Pons (tissue), 1 donor: ENCODE measurements at places on chromosomes 2 and 18.

- no peak for DNase-seq
Observed at GRCh38 chr18:78517973-78518372, 461.6 kb upstream of the SALL3 start.

- DNase-seq: peak; percentile 30
Observed at GRCh38 chr2:237421542-237422116, 7.7 kb upstream of the COL6A3 start.

DNA sequence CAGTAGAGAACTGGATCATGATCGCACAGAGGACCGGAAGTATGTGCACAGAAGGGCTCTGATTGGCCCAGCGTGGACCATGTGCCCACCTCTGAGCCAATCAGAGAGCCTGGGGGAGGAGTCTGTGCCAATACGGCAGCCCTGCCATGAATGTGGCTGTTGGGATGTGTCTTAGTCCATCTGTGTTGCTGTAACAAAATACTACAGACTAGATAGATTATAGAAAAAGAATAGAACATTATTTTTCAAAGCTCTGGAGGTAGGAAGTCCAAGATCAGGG is 132.0 kb downstream of the NDUFA10 start:
- no peak for DNase-seq

- DNase-seq: peak; percentile 10
Observed at GRCh38 chr2:27185331-27186026, 26.4 kb upstream of the ATRAID start.

- DNase-seq: no peak
Observed at GRCh38 chr2:166632616-166633015, 138.6 kb upstream of the SCN7A start.

- DNase-seq: no peak
Observed at GRCh38 chr18:77206676-77207374, 42.8 kb upstream of the GALR1 start.

- DNase-seq: no peak
Observed at GRCh38 chr18:68484241-68484640, 230.7 kb downstream of the TMX3 start.

- DNase-seq: no peak
Observed at GRCh38 chr18:73852789-73853549, 294.7 kb downstream of the FBXO15 start.

DNA sequence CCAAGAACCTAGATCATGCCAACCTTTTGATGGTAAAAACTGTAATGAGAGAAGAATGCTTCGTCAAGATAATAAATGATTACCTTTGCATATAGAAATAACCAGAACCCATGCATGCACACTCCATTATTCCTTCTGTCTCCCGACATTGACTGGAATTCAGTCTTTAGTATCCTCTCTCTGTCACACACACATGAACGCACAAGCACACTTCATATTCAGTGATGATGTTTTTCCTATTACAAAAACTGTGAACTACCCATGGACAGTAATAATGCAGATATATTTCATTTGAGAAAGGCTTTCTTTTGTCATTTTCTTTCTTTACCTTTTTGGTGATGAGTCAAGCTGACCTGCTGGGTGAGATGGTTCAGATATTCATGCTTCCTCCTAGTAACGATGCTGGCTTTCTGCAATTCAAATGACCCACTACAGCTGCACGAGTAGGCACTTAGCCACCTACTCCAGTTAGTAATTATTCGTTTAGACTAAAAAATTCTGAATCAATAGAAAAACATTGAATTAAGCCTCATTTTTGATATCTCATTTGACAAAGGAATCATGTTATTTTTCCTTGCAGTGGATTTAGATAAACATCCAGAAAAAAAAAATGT is 382.2 kb downstream of the TGIF1 start:
- no peak for DNase-seq

- no peak for DNase-seq
Observed at GRCh38 chr2:236298924-236299475, 34.8 kb upstream of the ASB18 start.

DNA sequence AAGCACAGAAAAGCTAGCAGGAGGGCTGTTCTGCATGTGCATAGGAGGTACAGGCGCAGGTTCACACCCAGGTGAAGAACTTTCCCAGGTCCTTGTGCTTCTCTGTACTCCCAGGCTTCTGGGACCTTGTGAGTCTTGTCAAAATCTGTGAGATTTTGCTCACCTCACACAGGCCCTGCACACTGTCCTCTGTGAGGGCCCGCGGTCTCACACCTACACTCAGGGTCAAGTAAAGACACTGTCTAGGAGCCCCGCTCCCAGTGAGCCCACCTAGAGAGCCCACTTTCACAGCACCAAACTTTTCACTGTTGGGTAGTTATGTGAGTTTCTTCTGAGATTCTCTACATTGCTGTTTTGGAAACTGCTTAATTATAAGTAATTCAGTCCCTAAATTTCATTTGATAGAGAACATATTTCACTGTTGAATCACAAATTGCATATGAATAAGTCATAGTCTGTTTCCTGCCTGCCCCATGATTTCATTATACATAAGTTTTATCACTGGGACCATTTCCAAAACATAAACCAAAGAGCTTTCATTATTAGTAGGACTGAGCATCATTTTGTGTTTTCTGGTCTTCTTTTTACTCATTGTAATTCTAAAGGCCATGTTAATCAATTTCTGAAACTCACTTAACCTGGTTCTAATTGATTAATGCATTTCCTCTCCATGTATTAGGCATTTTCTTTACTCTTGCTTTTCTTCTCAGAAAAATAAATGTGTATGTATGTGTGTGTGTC is 234.2 kb upstream of the SPOPL start:
- no peak for DNase-seq

- DNase-seq: no peak
Observed at GRCh38 chr18:12029786-12030584, 48.7 kb downstream of the IMPA2 start.

DNA sequence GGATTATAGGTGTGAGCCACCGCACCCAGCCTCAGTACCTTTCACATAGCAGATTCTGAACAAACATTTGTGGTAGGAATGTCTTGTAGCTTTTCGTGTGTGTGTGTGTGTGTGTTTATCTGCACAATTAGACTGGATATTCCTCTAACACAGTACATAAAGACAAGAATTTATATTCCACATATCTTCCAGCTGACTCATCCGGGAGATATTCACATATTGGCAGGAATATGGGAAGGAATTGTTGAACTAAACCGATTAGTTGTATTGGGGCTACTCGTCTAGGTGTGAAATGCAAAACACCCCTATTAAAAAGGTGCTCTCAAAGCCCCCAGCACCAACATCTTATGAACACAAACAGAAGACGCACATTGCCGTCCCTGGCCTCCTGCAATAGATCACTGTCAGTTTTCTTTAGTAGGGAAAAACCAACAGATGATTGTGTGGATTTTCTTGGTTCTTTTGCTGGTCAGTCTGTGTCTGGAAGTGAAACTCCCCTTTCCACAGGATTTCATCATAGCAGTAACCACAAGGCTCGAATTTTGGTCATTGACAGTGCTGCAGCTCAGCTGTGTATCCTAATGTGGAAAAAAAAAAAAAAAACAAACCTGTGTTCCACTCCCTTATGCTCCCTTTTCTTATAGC is 208.5 kb upstream of the ACVR2A start:
- peak; percentile 59 for DNase-seq

DNA sequence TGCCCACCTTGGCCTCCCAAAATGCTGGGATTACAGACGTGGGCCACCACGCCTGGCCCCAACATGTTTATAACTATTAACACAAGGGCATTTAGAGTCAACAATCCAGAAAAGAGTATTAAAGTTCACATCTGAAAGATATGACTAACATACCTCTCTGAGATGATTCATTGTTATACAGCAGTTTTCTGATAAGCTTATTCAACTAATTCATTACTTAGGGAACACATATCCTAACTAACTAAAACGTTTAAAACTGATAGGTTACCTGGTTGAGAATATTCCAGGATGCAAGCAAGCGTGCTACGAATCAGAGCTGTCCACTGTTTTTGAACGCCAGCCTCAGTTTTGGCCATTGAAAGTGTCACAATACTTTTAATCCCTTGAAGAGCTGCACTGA is 34.0 kb upstream of the STRN start:
- DNase-seq: no peak

DNA sequence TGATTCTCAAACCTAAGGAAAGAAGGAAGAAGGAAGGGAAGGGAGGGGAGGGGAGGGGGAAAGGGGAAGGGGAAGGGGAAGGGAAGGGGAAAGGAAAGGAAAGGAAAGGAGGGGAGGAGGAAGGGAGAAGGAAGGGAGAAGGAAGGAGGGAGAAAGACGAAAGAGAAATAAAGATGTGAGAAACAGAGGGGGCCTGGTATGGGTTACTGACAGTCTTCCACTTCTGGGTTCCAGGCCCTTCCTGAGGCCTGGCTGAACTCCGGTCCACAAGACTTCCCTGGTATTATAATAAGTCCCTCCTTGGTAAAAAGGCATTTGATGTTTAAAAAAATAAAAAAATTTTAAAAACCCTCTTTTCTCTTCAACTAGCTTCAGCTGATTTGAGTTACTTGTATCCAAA is 17.4 kb downstream of the SLC4A5 start:
- no peak for DNase-seq

DNA sequence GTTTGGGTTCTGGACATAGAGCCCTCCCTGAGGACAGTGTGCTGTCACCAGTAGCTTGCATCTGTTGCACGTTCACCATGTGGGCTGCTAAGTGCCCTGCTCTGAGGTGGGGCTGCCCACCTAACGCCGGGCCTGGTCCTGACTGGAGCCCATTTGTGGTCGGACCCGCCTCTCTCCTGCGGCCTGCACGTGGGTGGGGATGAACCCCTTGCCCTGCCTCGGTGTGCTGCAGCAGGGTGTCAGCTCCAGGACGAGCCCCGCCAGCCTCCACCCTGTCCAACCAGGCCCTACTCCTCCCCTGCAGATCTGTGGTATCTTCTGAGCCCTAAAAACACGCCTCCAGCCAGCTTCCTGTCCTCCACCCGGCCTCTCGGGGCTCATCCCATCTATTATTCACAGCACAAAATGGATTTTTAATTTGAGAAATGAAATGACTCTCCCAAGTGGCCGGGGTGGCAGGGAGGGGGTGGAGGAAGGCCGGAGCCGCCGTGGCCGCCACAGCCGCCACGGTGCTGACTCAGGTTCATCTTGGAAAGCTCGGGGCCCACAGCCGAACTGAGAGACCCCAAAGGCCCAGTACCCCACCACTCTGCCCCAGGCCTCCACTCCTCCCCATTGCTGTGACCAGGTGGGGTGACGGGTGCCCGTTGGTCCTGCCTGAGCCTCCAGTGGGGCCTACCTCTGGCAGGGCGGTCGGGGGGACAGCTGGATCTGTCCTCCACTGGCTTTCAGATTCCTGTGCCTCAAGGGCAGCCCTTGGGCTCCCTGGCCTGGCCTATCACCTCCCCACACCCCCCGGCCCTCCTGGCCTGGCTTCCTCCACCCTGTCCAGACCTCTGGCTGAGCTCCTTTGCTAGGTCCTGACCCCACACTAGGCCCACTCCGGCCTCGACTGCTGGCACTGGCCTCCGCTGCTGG is 2.8 kb upstream of the ECEL1 start:
- DNase-seq: no peak

- no peak for DNase-seq
Observed at GRCh38 chr2:219434718-219435525, at the start of gene SPEG. TSS of gene SPEG (plus strand) at chr2:219434843. CDS start at chr2:219434978, 135 bp downstream.

DNA sequence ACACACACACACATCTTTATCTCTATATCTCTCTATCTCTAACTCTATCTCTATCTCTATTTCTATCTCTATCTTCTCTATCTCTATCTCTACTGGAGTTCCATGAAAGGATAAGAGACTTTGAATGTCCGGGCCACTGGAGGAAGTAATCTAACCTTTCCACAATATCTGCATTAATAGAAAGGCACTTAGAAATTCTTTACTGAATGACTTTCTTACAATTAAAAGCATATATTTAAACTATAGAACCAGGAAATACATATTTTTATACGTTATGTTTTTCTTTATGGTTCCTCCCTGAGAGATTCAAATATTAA is 234.9 kb downstream of the TRIB2 start:
- no peak for DNase-seq

GRCh38 chr2:9423922-9424272 is 443 bp downstream of the CPSF3 start:
- DNase-seq: peak; percentile 20

DNA sequence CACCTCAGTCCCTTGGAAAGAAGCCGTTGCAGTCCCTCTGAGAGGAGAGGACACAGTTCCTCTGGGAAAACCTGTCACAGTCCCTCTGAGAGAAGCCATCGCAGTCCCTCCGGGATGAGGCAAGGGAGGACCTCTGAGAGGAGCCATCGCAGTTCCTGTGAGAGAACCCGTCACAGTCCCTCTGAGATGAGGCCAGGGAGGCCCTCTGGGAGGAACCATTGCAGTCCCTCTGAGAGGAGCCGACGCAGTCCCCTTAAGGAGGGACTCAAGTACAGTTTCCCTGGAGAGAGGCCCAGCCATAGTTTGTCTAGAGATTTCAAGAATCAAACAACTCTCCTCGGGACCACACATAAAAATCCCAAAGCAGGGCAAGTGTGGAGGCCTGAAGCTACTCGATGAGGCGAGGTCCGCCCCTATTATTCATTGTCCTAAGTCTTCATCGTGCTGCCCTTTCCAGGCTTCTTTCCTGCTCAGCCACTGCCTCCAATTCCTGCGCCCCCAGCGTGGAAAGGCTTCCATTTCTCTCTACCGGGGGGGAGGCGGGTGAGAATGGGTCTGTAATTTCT is 630 bp upstream of the ZNF512 start:
- peak; percentile 6 for DNase-seq

DNA sequence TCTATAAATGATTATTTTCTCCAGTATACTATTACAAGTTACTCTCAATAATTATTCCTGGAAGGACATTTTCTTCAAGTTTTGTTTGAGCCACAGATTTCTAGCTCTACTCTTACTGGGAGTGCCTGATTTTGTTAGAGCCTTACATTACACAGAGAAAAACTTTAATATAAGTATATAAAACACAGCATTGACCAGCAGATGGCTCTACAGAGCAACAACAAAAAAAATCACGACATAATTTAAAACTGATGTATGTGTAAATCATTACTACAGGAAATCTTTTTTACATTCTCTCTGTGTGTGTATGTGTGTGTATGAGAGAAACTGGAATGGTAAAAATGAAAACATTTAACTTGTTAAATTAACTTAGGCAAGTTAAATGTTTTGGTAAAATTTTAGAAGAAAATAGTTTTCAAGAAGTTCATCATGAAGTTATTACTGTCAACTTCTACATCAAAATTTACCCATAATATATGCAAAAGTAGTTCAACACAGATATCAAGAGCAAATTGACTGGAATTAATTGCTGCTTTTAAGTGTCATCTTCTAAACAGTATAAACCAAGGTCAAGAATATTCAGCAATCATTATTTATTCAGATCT is 103.3 kb downstream of the MDH1 start:
- DNase-seq: peak; percentile 46

DNA sequence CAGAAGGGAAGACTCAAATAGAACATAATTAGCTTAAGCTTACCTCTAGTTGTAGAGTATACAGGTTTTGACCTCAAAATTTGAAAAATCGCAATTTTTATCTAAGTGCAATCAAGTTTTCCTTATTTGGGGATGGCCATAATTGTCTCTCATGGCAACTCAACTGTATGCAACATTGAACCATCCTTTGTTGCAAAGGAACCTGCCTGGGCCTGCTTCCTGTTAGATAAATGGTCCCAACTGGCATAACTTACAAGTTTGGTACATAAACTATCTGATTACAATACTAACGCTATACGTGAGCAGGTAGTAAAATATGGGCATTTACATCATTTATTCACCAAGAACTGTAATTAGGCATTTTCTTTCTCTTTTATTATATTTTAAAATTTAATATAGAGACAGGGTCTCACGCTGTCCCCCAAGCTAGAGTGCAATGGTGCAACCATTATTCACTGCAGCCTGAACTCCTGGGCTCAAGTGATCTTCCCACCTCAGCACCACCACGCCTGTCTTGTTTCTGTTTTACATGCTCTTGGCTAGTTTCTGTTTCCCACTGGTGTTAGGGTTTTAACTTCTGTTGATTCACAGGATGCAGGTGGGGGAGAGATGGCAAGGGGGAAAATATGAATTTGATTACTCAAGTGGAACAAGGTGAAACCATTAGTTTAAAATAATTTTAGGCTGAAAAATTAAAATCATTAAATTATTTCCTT is 55.3 kb upstream of the B3GNT2 start:
- no peak for DNase-seq
